ENCODE measurements at places on chromosomes 12 and 14.

- no peak for DNase-seq
These were observed 82.7 kb upstream of the BMP4 start for GRCh38 chr14:54039311-54039710.

GRCh38 chr14:64266239-64266638 is 27.9 kb downstream of the ESR2 start:
- DNase-seq = peak; percentile 17

- DNase-seq = peak; percentile 42
These were observed 18.4 kb downstream of the USP44 start for GRCh38 chr12:95532851-95533250.

- no peak for DNase-seq
These were observed 7.4 kb downstream of the MOK start for GRCh38 chr14:102297436-102298170.

- no peak for DNase-seq
These were observed 8.6 kb upstream of the RPH3A start for GRCh38 chr12:112782943-112783342.

DNA sequence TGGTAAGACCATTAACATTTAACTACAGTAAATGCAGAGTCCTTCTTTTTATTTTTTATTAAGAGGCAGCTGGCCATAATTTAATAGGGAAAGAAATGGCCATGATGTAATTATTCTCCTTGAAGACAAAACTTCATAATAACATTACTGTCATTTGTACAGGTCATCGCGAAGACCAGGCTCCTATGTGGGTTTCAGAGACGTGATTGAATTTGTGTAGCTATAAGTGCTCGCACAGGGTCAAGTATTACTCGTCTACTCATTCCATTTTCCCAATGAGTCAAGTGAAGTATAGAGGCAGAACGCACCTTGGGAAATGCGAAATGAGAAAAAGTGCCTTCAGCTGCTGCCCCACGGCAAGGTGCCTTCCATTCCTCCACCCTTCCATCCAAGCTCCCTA is 40.4 kb downstream of the EGLN3 start:
- no peak for DNase-seq

DNA sequence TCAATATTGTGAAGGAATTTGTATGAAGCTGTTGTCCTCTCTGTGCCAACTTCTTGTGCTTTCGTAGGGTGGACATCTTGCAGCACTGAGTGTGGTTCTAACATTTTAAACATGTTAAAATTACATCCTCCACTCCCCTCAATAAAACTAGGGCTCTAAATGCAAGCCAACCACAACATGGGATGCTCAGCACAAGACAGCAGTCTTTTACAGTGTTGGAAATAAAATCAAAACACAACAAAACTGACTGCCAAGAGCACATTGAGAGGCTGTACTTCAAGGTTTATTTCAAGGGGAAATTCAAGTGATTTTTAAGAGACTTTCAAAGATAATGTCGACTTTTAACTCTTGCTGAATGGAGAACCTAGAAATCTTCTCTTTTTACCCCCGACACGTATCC is 396.9 kb downstream of the TMTC2 start:
- no peak for DNase-seq

DNA sequence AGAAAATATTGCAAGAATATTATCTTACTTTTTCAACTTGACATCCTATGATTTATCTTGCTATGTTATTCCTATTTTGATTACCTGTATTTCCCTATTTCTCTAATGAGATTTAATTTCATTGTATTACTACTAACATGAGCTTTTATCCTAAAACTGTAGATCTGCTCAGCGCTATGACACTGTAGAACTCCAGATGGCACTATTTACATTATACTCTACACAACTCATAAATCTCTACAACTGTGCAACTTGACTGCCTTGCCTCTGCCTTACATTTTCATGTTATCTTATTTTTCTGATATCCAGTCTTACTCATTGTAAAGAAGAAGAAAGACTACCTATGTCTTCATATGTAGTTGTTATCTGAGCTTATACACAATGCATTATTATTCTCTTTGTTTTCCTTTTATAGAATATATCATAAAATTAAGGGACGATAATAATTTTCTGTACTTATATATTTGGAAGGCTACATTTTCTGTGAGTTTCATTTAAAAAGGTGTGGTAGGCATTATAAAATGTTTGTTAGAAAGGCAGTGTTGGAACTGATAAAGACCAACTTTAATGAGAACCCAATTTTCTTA is 24.1 kb downstream of the NUP37 start:
- DNase-seq = peak; percentile 31

- DNase-seq = peak; percentile 8
These were observed 26.9 kb downstream of the PRKD1 start for GRCh38 chr14:29900609-29901350.

GRCh38 chr12:92546635-92547348 is 156.0 kb upstream of the PLEKHG7 start:
- DNase-seq = no peak

- DNase-seq = no peak
These were observed 79.0 kb downstream of the TMEM30B start for GRCh38 chr14:61202124-61202523.

DNA sequence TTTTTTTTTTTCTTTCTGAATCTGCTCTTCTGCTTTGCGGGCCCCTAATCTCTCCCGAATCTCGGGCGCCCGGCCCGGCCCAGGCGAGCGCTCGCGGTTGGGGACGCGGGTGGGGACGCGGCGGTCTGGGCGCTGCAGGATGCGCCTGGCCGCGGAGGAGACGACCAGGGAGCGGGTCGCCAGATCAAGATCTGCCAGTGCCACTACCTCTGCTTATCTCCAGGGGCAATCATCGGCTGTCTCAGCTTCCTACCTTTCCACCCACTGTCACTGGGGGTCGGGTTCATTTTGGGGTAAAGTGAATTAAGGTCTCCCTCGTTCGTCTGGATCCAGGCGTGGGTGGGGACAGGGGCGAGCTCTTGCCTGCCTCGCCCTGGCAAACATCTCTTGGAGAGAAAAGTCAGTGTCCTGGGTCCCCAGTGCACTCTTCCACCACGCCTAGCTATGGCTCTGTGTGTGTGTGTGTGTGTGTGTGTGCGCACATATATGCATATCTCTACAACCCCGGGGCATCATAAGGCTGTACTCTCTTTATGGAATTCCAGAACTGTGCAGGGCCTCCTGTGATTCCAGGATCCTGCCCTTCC is 422.3 kb downstream of the VRK1 start:
- no peak for DNase-seq

DNA sequence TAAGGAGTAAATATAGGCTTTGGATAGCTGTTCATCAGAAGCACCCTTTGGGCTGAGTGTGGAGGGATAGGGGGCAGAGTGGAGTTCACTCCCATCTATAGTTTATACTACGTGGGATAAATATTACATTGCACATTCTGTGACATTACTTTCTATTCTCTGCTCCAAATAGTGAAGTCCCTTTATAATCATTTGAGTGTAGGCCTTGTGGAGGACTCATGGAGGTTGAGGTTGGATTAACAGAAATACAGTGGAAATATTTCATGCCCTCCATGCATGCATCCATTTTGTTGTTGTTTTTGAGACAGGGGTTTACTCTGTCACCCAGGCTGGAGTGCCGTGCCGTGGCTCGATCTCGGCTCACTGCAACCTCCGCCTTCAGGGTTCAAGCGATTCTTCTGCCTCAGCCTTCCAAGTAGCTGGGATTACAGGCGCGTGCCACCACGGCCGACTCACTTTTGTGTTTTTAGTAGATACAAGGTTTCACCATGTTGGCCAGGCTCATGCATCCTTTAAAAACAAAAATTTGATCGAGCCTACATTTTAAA is 1.4 kb downstream of the CHPT1 start:
- DNase-seq = peak; percentile 29

DNA sequence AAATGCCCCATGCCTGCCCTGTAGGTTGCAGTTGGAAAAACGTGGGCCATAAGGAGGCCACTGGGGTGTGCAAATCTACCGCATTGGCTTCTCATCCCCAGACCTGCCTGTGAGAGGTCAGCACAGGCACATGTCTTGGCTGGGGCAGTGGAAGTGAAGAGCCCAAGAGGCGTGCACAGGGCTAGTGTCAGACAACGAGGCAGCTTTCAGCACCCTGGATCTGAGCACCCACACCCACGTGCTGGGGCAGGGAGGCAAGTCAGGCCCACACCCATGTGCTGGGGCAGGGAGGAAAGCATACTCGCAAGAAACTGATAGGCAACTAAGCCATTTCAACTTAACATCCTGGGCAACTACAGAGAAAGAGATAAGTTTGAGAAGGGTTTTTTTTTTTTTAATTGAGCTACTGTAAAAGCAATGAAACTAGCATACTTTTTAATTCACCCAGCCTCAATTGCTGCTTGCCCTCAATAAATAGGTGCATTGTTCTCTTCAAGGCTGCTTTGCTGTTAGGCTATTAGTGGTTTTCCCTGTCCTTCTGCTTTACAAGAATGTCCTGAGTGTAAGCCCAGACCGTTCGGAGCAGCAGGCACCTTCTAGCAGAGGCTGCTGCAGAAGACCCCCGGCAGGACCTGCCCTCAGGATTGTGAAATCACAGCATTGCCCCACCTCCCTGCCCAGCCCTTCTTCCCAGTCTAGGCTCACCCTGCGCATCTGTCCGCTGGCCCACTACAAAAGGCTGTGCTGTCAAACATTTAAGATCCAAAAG is 355.3 kb upstream of the FKBP4 start:
- DNase-seq = no peak

DNA sequence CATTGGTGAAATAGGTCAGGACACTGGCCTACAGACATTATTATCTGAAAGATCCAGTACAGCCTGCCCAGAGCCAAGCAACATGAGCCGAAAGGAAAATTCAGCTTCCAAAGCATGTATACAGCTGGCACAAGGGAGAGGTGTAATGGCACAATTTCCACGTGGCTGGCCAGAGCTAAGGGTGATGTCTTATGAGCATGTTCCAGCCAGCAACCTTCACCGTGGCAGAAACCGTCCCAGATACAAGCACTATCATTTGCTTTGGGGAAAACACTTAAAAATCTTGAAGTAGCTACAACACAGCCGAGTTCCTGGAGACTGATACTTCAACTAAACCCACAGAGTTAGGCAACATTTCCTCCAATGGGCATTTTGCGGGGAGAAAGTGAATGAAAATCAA is 44.5 kb downstream of the CORO1C start:
- no peak for DNase-seq

GRCh38 chr12:26229910-26230309 is 34.5 kb downstream of the SSPN start:
- peak; percentile 19 for DNase-seq

- peak; percentile 42 for DNase-seq
These were observed 8.9 kb upstream of the LTA4H start for GRCh38 chr12:96044017-96044942.

DNA sequence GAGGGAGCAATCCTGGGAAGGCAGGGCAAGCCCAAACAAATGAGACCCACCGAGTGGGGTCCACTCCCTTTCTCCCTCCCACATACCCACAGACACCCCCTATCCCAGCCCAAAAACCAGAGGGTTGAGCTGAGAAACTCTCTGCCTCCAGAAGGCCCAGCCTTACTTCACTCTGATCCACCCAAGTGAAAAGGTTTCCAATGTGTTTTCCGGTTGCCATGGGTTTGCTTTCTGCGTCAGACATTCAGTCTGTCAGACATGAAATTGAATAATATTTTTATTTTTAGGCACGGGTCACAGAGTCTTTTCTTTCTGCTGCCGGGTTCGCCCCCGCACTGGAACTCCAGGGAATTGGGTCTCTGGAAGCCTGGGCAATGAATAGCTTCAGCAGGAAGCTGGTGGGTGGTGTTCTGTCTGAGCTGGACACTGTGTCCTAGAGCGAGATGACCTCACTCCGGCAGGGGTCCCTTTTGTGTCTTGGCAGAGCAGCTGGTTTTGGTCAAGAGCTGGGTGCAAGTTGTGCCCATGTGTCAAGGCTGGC is 69.8 kb upstream of the CLMN start:
- peak; percentile 35 for DNase-seq

- DNase-seq = no peak
These were observed 1.4 kb upstream of the CHFR start for GRCh38 chr12:132888852-132889251.

DNA sequence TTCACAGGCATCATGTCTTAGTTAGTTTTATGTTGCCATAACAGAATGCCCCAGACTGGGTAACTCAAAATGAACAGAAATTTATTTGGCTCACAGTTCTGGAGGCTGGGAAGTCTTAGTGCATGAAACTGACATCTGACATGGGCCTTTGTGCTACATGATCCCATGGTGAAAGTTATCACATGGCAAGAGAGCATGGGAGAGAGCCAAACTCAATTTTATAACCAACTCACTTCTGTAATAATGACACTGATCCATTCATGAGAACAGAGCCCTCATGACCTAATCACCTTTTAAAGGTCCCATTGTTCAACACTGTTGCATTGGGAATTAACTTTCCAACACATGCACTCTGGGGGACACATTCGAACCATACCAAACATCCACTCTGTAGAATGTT is 1015.1 kb downstream of the DIO2 start:
- no peak for DNase-seq

GRCh38 chr14:22397221-22397737 is 191.7 kb downstream of the DAD1 start:
- no peak for DNase-seq

GRCh38 chr14:94682061-94682516 is 69.9 kb downstream of the SERPINA3 start:
- DNase-seq = peak; percentile 33

- DNase-seq = no peak
These were observed 103.5 kb downstream of the MED13L start for GRCh38 chr12:116174006-116174405.

DNA sequence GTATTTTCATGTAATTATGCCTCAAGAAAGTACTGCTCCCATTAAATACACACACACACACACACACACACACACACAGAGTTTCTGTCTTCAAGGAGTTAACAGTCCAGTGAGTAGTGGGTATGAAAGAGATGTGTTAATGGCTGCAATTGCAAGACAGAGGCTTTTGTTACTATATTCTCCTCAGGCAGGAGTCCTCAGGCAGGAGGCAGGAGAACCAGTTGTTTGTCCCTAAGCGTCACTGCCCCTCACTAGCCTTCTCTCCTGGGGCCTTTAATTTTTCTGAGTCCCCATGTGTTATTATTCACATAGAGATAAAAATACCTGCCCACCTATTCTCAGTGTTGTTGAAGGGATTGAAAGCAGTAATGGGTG is 31.2 kb downstream of the DAD1 start:
- DNase-seq = no peak

DNA sequence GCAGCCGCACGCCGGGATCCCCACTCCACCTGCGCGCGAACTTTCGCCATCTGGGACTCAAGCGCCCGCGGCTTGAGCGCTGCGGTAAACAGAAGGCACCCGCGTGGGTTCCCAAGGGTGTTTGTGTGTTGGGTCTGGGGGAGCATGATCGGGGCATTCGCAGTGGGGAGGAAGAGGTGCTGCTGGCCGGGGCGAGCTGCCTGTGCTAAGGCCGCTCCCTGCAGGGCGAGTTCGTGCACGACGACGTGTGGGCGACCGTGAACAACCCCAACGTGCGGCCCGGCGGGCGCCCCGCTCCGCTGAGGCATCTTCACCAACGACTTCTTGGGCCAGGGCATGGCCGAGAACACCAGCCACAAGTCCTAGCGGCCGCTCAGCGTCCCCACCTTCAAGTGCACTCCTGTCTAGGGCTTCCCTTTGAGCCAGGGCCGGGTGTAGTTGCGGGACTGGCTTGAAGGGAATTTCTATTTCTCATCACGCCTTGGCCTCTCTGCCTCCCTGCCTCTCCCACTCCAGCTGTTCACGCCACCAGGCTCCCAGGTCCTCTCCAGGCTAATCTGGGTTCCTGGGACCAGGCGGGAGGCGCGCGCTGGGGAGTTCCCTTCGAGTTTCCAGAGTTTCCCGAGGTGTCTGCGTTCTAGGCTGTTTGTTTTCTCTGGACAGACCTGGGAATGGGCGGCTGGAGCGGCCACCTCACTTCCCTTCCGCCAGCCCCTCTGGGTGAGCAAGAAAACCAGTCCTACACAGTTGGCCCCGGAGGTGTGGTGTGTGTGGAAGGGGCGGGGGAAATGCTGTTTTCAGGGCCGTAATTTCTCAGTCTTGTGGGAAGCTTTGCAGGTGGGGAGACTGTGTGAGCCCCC is 417.8 kb upstream of the TMTC1 start:
- no peak for DNase-seq

Data from astrocyte of the spinal cord (primary cell).